ENCODE measurements at places on chromosomes 13 and 19.

GRCh38 chr13:38346764-38347163 is 2.9 kb upstream of the UFM1 start:
- no peak for DNase-seq

DNA sequence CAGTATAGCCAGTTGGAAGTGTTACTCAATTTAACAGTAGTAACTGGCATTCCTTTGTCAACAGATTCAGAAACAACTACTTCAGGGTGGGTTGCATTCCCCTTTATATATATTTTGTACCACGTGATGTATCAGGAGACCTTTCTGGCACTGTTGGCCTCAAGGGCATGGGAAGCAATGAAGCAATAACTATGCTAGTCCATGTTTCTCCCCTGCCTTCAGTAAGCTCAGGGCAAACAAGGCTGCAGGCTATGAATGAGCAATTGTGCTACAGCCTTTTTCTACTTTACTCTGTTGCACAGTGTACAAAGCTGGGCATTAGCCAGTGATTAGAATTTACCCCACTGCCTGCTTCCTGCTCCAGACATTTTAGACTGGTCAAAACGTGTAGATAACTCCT is 348.8 kb downstream of the GPC5 start:
- no peak for DNase-seq

GRCh38 chr13:23752111-23753001 is 136.8 kb downstream of the MIPEP start:
- no peak for DNase-seq

- peak; percentile 57 for DNase-seq
These were observed 123.7 kb upstream of the MRI1 start for GRCh38 chr19:13640611-13641010.

DNA sequence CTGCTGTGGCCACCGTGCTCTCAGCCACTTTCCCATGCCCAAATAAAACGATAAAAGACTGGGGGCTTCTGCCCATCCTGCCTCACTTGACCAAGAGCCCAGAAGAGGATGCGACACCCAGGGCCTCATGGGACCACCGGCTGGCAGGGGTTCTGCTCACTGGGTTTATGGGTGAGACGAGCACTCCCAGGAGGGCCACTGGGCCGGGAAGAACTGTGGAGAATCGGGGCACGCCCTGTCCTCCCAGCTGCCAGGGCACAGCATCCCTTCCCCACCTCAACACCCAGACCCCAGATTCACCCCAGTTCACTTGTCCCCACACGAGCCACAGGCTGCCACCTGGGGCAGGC is 4.7 kb upstream of the F10 start:
- DNase-seq = no peak

DNA sequence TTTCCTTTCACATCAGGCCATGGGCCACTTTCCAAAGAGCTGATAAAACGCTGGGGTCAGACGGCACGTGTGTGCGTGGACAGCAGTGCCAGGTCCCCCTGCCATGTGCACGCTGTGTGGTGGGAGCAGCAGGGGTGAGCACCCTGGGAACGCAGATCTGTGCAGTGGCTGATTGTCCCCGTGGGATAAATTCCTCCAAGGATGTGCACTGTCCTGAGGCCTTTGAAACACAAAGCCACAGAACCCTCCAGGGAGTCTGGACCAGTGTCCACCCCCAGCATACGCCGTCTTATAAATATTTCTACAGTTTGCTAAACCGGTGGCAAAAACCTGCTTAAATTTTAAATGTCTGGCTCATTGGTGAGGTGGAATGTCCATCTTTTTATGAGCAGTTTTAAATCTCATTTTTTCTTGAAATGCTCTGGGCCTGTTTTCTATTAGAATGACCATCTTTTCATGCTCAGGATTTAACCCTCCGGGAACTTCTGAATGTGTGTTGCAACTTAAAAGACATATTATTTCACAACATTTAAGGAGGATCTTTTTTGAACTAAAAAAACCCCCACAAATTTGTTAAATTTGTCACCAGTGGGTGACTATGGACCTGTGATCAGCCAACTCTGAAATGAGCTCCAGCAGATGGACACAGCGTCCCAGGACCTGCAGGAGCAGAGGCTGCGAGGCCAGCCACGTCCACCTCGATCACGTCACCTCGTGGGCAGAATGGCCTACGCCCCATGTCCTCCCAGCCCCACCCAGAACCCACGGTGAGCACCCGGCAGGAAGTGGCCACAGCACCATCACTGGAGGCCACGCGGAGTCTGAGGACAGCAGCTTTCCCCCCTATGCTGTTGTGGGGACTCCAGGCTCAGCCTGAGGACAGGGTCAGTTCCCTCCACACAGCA is 68.6 kb downstream of the RASA3 start:
- peak; percentile 41 for DNase-seq

DNA sequence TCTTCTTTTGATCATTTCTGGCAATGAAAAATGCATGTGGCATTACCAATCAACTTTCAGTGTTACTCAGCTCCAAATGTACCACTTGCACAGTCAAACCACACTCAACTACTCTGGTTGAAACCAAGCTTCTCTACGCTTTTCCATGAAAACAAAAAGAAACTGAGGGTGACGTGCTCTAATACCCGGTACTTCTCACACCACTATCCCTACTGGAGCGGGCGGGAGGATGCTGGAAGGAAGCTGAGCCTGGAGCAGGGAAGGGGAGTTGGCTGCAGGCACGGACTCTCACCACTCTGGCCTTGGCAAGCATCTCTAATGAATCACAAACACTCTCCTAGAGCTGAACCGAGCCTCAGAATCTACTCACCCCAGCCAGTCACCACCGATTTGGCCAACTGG is 48.2 kb downstream of the STK24 start:
- DNase-seq = no peak

DNA sequence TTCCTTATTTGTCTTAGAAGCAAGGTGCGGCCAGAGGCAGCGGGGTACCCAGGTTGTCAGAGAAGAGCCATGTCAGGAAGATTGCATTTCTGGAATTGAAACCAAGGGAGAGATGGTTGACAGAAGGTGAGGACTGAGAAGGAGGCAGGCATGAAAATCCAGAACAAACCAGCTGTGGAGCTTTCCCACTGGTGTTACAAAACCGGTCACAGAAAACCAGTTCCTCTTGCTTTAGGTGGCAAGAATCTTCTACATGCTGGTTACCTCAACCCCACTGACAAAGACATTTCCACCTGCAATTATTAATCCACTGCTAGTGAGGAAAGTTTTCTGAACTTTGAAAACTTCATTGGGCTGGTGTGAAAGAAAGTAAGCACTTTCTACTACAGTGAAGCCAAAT is 64.0 kb upstream of the MED4 start:
- no peak for DNase-seq

- DNase-seq = no peak
These were observed 255.9 kb upstream of the SOX21 start for GRCh38 chr13:94968040-94968756.

DNA sequence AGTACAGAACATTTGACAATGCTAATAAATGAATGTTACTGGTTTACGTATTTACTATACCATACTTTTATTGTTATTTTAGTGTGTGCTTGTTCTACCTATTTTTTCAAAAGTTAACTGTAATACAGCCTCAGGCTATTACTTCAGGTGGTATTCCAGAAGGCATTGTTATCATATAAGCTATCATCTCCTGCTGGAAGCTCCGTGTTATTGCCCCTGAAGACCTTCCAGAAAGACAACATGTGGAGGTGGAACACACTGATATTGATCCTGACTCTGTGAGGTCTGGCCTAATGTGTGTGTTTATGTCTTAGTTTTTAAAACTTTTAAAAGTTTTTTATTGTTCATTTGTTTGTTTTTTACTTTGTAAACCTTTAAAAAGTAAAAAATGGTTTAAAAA is 509.8 kb upstream of the SPRY2 start:
- no peak for DNase-seq

Measured in H4 (cell line).